ENCODE measurements at places on chromosomes 6 and 20. TPM values are rescaled to one million over a fixed set of nuclear protein-coding genes. Genes with fewer than 3 reads are reported as not detected.

- no peak for DNase-seq
Observed at GRCh38 chr6:143721642-143722041, 43.9 kb downstream of the PHACTR2 start.

DNA sequence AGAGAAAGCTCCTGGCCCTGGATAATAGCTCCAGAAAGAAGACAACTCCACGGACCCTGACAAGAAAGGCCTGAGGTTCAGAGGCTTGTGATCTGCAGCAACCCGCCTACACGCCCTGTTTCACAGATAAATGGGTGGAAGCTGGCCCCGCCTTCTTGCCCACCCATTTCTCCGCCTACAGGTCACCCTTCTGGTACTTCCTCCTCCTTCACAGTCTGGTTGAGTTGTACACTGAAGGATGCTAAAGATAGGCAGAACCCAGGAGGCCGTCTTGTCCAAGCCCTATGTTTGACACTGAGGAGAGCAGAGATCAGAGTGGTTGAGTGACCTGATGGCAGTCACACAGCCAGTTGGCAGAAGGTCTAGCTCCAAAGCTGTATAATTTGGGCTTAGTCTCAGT is 34.2 kb upstream of the MDGA1 start:
- DNase-seq = no peak

GRCh38 chr6:154378518-154378917 is 21.9 kb upstream of the IPCEF1 start:
- DNase-seq = no peak

Gene BTNL2
- total RNA-seq = not detected

DNA sequence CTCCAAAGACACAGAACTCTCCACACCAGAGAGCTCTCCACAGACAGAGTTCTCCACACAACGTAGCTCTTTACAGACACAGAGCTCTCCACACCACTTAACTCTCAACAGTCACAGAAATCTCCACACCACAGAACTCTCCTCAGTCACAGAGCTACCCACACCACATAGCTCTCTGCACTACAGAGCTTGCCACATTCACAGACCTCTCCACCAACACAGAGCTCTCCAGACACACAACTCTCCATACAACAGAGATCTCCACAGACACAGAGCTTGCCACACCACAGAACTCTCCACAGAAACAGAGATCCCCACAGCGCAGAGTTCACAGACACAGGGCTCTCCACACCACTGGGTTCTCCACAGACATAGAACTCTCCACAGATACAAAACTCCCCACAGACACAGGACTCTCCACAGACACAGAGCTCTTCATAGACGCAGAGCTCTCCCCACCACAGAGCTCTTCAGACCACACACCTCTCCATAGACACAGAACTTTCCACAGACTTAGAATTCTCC is 52.5 kb downstream of the ERMARD start:
- peak; percentile 55 for DNase-seq

DNA sequence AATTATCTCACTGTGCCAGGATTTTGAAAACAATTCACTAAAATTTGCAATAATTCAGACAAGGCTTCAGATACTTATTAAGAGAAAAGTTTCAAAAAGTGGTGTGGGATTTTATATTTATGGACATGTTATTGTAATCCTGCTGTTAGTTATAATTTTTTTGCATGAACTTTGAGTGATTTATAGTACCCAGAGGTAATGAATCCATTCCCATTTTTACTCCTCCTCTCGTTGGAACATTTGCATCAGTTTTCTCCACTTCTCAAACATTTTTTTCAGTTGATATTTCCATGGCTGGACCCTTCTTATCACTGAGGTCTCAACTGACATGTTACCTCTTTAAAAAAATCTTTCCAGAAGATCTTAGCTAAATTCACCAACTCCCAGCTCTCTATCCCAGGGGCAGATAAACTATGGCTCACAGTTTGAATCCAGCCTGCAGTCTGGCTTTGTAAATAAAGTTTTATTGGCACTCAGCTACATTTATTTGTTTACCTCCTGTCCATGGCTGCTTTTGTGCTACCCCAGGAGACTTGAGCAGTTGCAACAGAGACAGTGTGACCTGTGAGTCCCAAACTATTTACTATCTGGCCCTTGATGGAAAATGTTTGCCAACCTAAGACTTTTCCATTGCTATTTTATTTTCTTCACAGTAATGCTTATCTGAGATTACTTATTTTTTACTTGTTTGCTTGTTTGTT is 83.4 kb downstream of the TSHZ2 start:
- no peak for DNase-seq

DNA sequence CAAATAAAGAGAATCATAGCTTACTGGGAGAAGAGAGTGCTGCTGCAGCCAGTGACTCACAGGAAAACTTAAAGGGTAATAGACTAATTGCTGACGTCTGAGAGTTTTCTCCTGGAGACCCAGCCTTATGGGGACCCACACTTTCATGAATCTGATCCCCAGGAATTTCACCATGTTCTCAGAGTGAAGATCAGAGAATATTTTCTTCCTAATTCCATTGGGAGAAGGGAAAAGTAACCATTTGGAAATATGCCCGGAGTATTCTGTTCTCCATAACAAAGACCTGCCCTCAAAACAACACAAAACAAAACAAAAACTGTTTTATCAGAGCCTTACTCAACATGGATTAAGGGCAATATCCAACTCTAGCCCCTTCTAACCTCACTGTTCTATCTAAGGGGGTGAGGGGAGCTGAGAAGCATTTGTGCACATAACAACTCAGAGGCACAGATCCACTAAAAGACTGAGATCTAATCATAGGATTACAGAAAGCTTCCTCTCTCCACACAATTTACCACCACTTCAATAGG is 168.2 kb upstream of the SSTR4 start:
- no peak for DNase-seq

DNA sequence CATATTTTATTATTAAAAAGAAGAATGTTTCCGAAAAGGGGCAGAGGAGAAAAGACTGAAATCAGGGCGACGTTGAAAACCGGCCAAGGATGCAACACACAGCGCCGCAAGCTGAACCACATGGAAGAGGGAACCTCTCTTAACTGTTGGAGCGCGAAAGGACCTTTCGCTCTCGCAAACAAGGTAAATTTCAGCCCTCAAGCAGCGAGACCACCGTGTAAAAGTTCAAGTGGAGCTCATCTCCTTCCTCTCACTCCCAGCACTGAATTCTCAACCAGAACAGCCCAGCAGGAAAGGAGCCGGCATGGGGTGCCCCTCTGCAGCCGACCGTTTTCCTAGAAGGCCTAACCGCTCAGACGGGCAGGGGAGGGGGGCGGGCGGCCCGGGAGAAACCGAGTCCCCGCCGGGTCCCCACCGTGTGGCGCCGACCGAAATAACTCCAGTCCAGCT is 621 bp downstream of the GPR63 start:
- DNase-seq = no peak

DNA sequence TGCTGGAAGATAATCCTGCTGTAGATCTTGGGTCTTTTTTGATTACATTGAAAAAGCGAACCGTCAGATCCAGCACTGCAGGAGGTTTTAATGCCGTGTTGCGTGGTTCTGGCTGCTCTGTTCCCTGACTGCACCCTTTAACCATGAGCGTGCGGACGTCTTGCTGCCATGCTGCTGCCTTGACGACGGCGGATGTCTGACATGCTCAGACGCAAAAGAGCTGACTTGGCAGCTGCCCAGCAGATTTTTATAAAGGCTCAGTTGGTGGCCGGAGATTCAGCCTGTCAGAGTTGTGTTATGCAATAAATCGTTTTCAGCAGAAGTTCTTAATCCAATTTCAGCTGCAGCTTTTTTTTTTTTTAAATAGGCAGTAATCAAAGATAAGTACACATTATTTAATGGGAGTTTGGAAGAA is 119.4 kb downstream of the JARID2 start:
- peak; percentile 86 for DNase-seq

DNA sequence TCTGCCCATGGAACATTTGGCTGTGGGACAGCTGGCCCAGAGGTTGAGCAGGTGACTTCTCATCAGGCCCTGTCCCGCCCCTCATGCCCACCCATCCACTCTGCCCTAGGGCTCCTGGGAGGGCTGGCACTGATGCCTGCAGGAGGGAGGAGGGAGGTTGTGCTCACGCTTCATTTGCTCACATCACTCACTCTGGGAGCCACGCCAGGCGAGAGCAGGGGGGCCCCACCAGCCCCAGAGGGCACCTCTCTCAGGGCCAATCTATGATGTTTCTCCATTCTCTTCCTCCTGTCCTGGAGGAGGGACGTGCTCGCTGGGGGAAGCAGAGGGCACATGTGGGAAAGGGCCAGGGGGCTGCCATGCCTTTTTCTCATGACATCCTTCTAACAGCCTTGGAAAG is 10.9 kb upstream of the GLP1R start:
- DNase-seq = no peak

Gene TNFAIP3
- 7.9 TPM for total RNA-seq

Gene SLC17A9
- 1.7 TPM for total RNA-seq

DNA sequence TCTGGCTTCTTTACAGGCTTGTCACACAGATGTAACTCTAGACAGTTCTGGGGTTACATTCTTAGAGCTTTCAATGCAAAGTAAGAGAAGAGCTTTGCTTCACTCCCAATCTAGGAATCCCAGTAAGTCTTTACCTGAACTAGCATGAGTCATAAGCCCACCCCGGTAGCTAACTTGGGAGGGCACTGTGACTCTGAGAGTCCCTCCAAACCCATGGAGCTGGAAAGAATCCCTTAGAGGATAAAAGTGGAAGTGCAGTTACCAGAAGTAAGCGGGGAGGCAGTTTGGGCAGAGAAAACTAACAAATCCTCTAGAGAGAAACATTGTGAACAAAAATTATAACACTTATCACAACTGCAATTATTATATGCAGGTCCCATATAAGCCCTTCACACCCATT is 84.0 kb upstream of the SMLR1 start:
- DNase-seq = no peak

Gene TNF
- total RNA-seq = 0.38 TPM

- no peak for DNase-seq
Observed at GRCh38 chr6:136683209-136683941, 108.9 kb downstream of the MAP3K5 start.

Gene SLC35F1
- total RNA-seq = 7.7 TPM

- DNase-seq = no peak
Observed at GRCh38 chr6:33156561-33156960, 35.7 kb downstream of the COL11A2 start.

Gene DEFB132
- not detected for total RNA-seq

GRCh38 chr20:36543184-36544133 is 2.1 kb downstream of the MYL9 start:
- DNase-seq = peak; percentile 90

DNA sequence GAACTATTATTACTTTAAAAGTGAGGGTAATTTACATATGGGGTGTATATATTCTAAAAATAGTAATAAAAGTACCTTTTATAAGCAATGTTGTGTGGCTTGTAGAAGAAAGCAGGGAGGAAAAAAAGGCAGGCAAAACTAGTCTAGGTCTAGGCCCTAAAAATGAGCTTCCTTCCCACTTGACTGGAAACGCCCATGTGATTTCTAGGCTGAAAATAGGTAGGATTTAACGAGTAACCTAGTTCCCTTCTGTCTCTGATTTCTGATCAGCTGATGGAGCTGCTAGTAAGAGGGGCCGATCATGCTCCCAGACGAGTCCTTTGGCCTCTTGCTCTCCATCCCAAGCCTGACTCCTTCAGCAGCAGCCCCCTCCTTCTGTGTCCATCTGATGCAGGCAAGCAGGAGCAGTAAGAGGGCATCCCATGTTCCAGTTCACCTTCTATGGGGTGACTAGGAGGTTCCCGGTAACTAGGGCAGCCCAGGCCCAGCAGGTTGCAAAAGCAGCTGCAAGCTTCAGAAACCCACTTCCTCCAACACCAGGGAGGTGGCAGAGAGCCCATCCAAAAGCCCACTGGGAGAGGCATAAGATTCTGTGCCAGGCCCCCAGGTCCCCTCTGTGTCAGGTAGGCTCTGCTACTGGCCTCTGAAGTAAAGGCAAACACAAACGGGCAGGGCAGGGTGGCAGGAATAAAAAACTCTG is 24.4 kb downstream of the TBC1D20 start:
- no peak for DNase-seq

DNA sequence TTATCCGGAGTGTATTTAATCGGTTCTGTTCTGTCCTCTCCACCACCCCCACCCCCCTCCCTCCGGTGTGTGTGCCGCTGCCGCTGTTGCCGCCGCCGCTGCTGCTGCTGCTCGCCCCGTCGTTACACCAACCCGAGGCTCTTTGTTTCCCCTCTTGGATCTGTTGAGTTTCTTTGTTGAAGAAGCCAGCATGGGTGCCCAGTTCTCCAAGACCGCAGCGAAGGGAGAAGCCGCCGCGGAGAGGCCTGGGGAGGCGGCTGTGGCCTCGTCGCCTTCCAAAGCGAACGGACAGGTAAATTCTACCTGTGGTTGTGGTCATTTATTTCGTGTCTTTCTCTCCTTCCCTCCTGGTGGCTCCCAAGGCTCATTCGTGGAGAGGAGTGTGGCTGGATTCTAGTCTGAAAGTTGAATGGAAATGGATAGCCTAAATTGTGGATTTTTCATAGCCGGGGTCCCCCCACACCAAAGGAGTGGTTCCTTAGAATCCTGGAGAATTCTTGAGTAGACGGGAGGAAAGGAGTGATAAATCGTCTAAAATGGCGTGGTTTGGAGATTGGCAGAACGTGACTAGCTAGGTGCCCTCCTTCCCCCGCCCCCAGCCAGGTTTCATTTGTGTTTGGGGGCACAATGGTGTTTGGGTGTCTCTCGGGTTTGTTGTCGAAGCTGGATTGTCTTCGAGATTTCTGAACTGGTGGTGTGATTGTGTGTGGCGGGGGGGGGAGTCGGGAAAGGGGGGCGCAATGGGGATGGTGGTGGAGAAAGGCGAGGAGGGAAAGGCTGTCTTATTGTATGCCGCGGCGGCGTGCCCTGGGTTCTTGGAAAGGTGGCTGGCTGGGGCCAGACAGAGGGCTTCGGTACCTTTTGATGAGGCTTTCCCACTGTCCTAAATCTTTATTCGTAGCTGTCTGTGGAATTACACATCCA is 673 bp downstream of the MARCKS start:
- DNase-seq = no peak

- DNase-seq = peak; percentile 78
Observed at GRCh38 chr6:34237722-34238584, 1.3 kb downstream of the HMGA1 start.

GRCh38 chr20:2688041-2688591 is 4.5 kb upstream of the EBF4 start:
- DNase-seq = no peak

Data from cardiac septum (tissue), 1 donor.